ENCODE measurements at places on chromosomes 12 and 14.

GRCh38 chr12:46266869-46267574 is 1.8 kb downstream of the SLC38A1 start:
- no peak for DNase-seq

DNA sequence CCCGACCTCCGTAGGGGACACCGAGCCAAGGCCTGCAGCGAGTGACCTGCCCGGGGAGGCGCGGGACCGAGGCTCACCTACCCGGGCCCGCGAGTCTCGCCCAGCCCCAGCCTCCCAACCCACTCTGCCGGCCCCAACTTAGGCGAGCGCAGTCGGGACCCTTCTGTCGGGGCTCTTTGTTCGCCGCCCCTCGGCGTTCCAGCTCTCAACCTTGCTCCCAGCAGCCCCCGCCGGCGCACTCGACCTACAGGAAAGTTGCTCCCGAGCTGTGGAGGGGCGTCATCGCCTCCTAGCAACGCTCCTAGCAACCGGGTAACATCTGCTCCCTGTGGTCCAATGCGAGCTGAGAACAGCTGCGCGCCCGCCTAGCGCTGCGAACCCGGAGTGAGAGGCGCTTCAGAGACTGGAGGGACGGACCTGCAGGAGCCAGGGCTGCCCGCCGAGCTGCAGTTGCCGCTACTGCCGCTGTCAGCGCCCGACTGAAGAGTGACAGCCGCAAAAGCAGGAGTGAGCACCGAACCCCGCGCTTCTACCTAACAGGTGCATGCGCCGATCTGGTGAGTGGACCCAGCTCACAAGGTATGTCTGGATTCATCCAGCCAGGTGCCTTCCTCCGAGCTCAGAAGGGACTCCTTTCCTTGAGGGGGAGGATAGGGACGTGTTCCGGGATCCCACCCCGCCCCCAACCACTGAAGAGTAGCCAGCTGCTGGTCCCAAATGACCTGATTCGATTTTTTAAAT is 355.0 kb downstream of the SNAPC1 start:
- DNase-seq: peak; percentile 45

GRCh38 chr12:105705765-105706164 is 375.3 kb downstream of the C12orf75 start:
- peak; percentile 59 for DNase-seq

- no peak for DNase-seq
These were observed 42.9 kb downstream of the CMAS start for GRCh38 chr12:22088886-22089285.

GRCh38 chr12:98053202-98053601 is 462.2 kb upstream of the TMPO start:
- no peak for DNase-seq

- DNase-seq: no peak
These were observed 4.9 kb downstream of the OTX2 start for GRCh38 chr14:56805201-56805991.

- DNase-seq: no peak
These were observed 1324.1 kb downstream of the AACS start for GRCh38 chr12:126389220-126389841.

DNA sequence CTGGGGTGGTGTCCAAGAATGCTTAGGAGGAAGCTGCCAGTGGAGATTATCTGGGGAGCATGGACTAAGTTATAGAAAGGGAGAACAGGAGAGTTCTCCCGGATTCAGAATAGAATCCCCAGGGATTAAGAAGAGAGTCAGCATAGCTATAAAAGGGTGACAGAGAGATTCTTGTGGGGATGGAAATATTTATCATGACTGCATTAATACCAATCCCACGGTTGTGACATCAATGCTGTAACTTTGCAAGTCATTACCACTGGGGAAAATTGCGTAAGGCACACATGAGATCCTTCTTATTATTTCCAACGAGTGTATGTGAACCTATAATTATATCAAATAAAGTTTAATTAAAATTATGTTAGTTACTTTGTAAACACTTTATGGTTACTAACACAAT is 447.9 kb upstream of the TMEM132C start:
- DNase-seq: no peak

GRCh38 chr12:131737150-131737827 is 26.4 kb downstream of the SFSWAP start:
- DNase-seq: peak; percentile 9

DNA sequence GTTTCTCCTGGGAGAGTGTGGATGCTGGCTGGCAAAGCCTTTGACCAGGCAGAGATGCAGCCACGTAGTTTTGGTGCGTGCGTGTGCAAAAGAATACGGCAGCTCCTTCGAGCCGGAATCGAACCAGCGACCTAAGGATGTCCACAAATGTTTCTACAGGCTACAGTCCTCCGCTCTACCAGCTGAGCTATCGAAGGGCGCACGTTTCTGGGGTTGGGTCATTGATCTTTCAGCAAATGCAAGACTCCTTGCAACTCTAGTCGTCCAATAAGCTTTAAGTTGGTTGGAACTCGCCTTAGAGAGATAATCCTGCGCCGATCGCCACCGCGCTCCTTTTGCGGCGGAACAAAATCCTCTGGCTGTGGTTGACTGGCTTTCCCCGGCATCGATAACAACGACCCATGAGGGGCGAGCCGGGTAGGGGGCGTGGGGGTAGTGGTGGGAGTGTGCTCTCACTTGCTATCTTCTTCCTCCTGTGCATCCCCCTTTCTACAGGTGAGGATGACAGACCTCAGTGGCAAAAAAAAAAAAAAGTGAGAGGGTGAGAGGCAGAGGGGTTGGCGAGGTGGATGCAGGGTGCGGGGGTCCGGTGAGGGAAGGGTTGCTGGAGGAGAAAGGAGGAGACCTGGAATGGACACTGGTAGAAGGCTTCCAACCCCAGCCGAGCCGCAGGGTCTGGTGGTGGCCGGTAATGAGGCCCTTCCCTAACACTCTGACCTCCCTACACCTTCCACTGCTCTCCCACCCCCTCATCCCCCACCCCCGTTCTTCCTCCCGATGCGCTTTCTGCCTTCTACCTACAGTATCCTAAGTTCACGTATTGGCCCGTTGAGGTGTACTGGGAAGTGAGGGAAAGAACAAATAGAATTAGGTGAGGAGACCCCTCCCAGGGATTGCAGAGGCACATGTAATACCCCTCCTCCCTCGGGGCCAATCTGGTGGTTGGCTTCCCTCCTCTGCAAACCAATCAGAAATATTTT is 11.8 kb upstream of the OR6S1 start:
- no peak for DNase-seq

GRCh38 chr12:20213723-20214625 is 154.4 kb upstream of the PDE3A start:
- no peak for DNase-seq

- DNase-seq: no peak
These were observed 7.5 kb downstream of the C14orf180 start for GRCh38 chr14:104586832-104587620.

DNA sequence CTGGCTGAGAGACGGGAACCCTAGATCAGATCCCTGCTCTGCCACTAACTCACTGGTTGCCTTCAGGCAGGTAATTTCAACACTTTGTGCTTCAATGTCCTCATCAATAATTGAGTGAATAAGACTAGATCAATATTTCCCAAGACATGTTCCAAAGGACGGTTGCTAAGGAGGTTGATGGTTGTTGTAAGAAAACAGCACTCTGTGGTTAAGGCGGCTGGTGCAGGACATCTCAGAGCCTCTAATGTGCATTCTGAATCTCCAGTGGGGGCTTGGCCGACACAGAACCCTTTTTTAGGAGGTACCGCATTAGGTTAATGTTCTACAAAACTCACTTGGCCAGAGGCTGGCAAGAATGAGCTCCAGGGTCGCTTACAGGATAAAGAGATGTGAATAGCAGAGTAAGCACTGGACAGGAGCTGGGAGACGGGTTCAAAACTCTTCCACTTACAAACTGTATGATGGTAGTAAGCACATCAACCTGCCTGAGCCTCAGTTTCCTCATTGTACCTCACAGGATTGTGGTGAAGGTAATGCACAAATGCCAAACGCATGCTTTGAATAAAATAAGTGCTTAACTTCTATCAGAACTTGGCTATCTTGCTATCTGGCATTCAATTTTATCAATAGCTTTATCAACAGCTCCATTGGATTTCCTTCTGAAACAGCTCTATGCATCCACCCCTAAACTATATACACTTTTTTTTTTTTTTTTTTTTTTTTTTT is 136.9 kb upstream of the PARP11 start:
- DNase-seq: no peak

DNA sequence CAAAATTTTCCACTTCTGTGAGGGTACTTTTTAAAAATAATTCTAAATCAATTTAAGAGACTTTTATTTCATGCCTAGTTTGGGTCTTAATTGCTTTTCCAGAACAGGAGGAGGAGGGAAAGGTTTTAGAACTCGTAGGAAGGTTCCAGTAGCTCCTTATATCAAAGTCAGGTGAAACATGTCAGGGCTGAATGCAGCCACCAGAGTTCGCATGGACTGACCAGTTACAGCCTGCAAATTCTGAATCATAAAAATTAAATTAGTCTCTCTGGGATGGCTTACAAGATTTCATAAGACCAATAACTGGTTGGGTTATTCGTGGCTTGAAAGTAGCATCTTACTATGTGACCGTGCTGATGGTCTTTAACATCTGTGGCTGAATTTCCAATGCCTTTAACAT is 397 bp downstream of the BDKRB1 start:
- DNase-seq: no peak

- DNase-seq: peak; percentile 15
These were observed 59.4 kb upstream of the E2F7 start for GRCh38 chr12:77124767-77125166.

GRCh38 chr12:49330032-49330619 is 6.9 kb downstream of the C1QL4 start:
- no peak for DNase-seq

- peak; percentile 89 for DNase-seq
These were observed at the start of gene REC8 for GRCh38 chr14:24171422-24172260. Gene REC8, plus strand, starts transcription at chr14:24172080. Its CDS starts 473 bp downstream, at chr14:24172553.

GRCh38 chr14:24427537-24428508 is 1.6 kb downstream of the CBLN3 start:
- no peak for DNase-seq
